Thoracic aorta (tissue), 2 donors: ENCODE measurements at places on chromosomes 7 and 10.

- no peak overlapping the region for H3K4me3 ChIP-seq
- no peaks in the 10 kb centered on the region for H3K27me3 ChIP-seq
- H3K27ac ChIP-seq, result no peak overlapping the region
- H3K36me3 ChIP-seq, result peaks cover 27% of the 10 kb centered on the region
Observed at GRCh38 chr7:149225106-149225505, 14.3 kb upstream of the ZNF212 start.

- H3K27ac ChIP-seq, result peak overlapping the region; percentile 83
- H3K27me3 ChIP-seq, result no peaks in the 10 kb centered on the region
- peak overlapping the region; percentile 39 for H3K4me3 ChIP-seq
- DNase-seq, result no peak
Observed at GRCh38 chr10:113027574-113028455, 77.8 kb downstream of the TCF7L2 start.

DNA sequence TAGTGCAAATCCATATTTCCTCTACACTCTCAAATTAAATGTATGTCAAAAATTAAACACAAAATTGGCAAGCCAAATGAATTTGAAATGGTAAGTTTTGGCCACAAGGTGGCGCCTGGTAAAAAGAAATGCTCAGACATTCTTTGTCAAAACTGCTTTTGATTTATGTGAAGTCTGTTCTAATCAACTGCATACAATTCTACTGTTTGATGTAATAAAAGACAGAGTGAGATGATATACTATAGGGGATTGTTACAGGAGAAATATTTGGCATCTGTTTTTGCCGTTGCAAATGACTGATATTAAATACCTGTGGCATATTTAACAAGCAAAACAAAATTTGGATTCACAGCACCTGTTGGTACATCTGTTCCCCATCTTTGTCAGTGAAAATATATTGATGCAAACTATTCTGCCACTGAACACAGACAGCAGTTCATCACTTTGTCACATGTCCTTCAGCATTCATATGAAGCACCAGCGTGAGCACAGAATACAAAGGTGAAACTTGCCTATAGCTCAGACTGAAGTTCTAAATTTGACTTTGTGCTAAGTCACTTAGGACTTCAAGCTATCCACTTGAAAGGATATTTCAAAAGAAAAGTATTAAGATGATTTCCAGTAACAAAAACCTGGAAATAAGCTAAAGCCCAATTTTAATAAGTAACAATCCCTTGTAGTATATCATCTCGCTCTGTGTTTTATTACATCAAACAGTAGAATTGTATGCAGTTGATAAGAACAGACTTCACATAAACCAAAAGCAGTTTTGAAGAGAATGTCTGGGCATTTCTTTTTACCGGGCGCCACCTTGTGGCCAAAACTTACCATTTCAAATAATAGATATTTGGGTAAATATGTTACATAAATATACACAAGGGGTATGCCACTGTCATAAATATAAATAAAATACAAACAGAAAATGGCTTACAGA, 10.2 kb upstream of the CH25H start:
- no peak for DNase-seq
- H3K4me3 ChIP-seq, result peak overlapping the region; percentile 38
- peaks cover 8% of the 10 kb centered on the region for H3K36me3 ChIP-seq
- H3K27ac ChIP-seq, result peak overlapping the region; percentile 31
- H3K27me3 ChIP-seq, result no peaks in the 10 kb centered on the region

GRCh38 chr7:13031468-13031867, 344.0 kb downstream of the ARL4A start:
- H3K4me3 ChIP-seq, result no peak overlapping the region
- no peak overlapping the region for H3K27ac ChIP-seq
- peaks cover 3% of the 10 kb centered on the region for H3K4me1 ChIP-seq
- DNase-seq, result no peak
- no peaks in the 10 kb centered on the region for H3K36me3 ChIP-seq

DNA sequence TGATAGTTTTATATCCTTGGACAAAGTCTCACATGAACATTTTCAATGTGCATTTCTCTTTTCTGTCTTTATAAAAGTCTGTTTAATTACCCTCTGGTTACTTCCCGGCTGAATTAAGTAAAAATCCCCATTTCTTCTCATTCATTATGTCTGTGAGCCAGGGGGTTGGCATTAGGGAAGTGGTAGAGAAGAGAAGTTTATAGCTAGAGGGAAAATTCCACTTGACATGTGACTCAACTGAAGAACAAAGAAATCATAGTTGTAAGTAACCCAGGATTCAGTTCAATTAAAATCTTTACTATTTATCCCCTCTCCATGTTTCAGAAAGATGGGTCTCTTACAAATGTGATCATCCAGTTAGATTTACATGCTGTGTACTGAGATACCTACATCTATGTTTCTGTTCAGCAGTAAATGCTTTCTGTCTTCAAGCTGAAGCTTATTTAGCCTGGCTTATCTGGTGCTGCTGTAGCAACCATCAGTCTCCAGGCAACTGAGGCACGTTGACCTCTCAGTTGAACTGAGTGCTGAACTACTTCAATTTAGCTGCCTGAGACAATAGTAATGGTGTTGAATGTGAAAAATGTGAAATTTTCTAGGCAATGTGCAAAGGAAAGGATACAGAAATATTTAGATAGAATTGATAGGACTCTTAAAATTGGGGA, 181.6 kb downstream of the MLLT10 start:
- no peak overlapping the region for H3K27ac ChIP-seq
- H3K4me3 ChIP-seq, result no peak overlapping the region
- no peak for DNase-seq
- no peaks in the 10 kb centered on the region for H3K4me1 ChIP-seq
- no peaks in the 10 kb centered on the region for H3K27me3 ChIP-seq

DNA sequence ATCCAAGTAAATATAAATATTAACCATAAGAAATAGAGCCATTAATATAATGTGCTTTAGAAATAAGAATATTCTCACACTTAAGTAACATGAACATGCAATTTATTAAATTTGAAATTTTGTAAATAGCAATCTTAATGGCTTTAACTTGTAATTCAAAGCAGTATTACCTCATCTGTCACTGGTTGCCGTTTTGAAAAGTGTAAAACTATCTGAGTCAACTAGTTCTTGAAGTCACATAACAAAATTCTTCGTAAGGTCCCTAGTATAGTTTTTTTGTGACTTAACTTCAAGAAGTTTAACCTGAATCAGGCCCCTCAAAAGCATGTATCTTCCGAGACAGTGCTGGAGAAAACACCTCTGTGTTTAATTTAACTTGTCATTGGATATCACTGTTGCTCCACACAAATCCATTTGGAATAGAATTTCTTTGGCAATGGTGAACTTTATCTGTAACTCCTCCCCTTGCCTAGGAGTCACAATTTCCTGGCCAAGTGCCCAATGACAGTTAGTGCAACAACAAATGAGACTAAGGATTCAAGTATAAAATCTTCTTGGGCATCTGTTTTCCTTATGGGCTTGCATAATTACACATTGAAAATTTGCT, 47.1 kb downstream of the NT5C2 start:
- peak overlapping the region; percentile 38 for H3K4me3 ChIP-seq
- peaks cover 61% of the 10 kb centered on the region for H3K4me1 ChIP-seq
- H3K27ac ChIP-seq, result peak overlapping the region; percentile 33

DNA sequence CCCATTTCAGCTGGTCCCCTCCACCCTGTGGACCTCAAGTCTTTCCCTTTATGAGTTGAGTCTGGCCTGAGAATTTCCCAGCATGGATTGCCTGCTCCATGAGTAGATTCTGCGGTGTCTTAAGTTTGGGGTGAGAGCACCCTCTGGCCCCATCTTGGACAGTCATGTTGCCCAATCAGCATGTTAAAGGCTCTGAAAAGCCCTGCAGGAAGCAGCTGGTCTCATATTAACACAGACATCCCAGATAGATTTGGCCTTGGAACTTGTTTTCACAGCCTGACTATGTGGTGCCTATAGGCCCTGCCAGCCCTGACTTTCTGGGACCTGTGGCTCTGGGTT, 15.5 kb upstream of the SLC29A3 start:
- DNase-seq, result no peak
- no peak overlapping the region for H3K27ac ChIP-seq
- H3K4me3 ChIP-seq, result no peak overlapping the region
- H3K36me3 ChIP-seq, result no peaks in the 10 kb centered on the region
- H3K4me1 ChIP-seq, result no peaks in the 10 kb centered on the region

- H3K4me1 ChIP-seq, result no peaks in the 10 kb centered on the region
- H3K4me3 ChIP-seq, result no peak overlapping the region
- no peaks in the 10 kb centered on the region for H3K27me3 ChIP-seq
Observed at GRCh38 chr10:94344522-94345122, 18.1 kb downstream of the NOC3L start.

DNA sequence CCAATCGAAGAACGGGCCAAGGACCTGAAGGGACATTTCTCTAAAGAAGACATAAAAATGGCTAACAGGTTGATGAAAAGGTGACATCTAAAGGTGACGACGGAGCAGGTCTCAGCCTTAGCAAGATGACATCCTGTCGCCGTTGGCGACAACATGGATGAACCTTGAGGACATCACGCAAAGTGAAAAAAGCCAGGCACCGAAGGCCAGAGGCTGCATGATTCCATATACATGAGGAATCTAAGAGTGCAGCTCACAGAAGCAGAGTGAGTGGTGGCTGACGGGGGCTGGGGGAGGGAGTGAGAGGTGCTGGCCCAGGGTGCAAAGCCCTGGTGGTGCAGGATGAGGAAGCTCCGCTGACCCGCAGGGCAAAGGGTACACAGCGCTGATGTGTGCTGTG, 34.1 kb upstream of the NKX6-2 start:
- H3K4me1 ChIP-seq, result no peaks in the 10 kb centered on the region
- H3K4me3 ChIP-seq, result no peak overlapping the region
- H3K36me3 ChIP-seq, result no peaks in the 10 kb centered on the region
- H3K27me3 ChIP-seq, result no peaks in the 10 kb centered on the region

DNA sequence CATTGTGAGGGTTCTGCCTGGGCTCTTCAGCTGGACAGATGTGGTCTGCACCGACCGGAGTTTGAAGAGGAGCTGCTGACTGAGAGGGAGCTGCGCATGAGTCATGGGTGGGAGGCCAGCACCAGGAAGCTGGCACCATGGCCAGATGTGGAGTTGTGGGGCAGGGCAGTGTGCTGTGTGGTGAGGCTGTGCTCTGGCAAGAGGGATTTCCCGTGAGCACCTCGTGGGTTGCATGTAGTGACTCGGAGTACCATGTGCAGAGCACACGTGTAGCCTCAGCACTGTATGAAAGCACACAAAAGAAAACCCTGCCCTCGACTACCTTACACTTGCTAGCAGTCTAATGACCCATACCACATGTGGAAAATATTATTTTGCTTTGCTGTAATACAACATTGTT, 103.4 kb downstream of the WNT2 start:
- no peak overlapping the region for H3K27ac ChIP-seq
- no peak for DNase-seq
- H3K27me3 ChIP-seq, result no peaks in the 10 kb centered on the region
- H3K36me3 ChIP-seq, result no peaks in the 10 kb centered on the region
- H3K4me1 ChIP-seq, result no peaks in the 10 kb centered on the region
- H3K4me3 ChIP-seq, result no peak overlapping the region

GRCh38 chr7:24555184-24555583, 18.1 kb upstream of the PALS2 start:
- no peaks in the 10 kb centered on the region for H3K4me1 ChIP-seq
- no peak overlapping the region for H3K27ac ChIP-seq
- DNase-seq, result no peak
- H3K27me3 ChIP-seq, result no peaks in the 10 kb centered on the region
- H3K4me3 ChIP-seq, result no peak overlapping the region
- H3K36me3 ChIP-seq, result no peaks in the 10 kb centered on the region

DNA sequence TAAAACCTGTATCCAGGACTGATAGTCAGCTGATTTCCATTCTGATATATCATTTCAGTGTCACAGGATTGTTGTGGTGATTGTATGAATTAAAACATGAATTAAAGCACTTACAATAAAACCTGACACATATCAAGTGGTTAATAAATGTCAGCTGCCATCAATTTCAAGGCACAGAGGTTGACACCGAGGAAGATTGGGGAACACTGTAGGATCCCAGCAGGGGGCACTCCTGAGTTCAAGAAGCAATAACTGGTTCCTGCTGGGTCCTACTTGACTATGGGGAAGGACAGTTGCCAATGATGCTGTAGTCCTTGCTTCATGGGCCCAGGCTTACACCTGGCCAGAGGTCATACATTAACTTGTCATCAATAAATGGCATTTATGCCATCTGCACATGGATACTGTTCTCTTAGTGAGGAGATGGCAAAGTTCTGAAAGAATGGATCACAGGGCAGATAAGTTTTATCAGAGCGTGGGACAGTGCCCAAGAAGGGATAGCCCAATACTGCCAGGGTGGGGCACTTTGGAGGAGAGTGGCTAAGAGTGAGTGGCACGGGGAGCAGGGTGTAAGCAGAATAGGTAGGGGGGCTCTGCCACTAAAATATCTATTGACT, 24.1 kb downstream of the FZD1 start:
- no peak overlapping the region for H3K4me3 ChIP-seq
- H3K36me3 ChIP-seq, result no peaks in the 10 kb centered on the region
- H3K27ac ChIP-seq, result peak overlapping the region; percentile 74
- peaks cover 24% of the 10 kb centered on the region for H3K4me1 ChIP-seq
- DNase-seq, result no peak

- no peaks in the 10 kb centered on the region for H3K27me3 ChIP-seq
- no peak overlapping the region for H3K27ac ChIP-seq
- no peaks in the 10 kb centered on the region for H3K4me1 ChIP-seq
Observed at GRCh38 chr10:44925224-44925623, 14.1 kb downstream of the TMEM72 start.

- no peaks in the 10 kb centered on the region for H3K36me3 ChIP-seq
- DNase-seq, result no peak
- H3K4me3 ChIP-seq, result no peak overlapping the region
- no peaks in the 10 kb centered on the region for H3K4me1 ChIP-seq
- H3K27ac ChIP-seq, result no peak overlapping the region
Observed at GRCh38 chr10:126169899-126170298, 218.4 kb downstream of the ADAM12 start.

GRCh38 chr7:133409421-133409820, 156.5 kb downstream of the EXOC4 start:
- H3K36me3 ChIP-seq, result no peaks in the 10 kb centered on the region
- no peak for DNase-seq
- H3K4me3 ChIP-seq, result no peak overlapping the region
- H3K4me1 ChIP-seq, result no peaks in the 10 kb centered on the region
- H3K27ac ChIP-seq, result no peak overlapping the region

- peaks cover 36% of the 10 kb centered on the region for H3K4me1 ChIP-seq
- H3K4me3 ChIP-seq, result peak overlapping the region; percentile 100
- DNase-seq, result no peak
- peaks cover 45% of the 10 kb centered on the region for H3K36me3 ChIP-seq
- H3K27me3 ChIP-seq, result no peaks in the 10 kb centered on the region
Observed at GRCh38 chr7:512146-512510, 7.5 kb downstream of the PDGFA start.

DNA sequence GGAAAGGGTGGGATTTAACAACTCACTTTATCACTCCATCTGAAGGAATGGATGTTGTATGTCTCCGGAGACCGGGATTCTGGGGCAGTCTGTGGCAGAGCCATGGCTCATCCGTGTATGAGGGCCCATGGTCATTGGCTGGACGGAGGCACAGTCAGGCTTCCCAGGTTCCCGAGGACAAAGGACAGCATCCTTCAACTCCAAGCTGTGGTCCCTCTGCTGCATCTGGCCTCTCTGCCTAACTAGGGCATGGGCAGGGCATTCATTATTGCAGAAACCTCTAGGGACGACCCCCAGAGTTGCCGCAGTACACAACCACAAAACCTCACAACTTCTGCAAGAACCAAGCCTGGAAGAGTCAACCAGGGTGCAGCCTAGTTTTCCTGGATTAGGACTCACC, 525.2 kb downstream of the GLRX3 start:
- no peak overlapping the region for H3K27ac ChIP-seq
- DNase-seq, result no peak
- no peaks in the 10 kb centered on the region for H3K27me3 ChIP-seq
